ENCODE measurements at places on chromosomes 16 and 17.

DNA sequence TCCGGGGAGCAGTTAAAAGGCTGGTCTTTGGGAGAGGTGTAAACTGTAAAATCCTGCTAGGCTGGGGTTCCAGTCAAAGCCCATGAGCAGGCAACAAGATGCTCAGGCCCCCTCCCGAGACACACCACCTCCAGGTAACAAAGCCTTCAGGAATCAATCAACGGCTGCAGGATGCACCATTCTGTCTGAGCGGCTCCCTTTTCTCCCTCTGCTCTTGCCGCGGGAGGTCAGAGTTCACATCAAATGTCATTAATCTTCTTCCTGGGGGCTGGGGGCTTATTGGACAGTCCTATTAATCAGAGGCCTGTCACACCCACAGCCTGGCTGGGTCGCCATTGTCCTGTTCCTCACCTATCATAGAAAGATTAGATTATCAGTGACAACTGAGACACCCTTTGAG is 11.9 kb upstream of the CCDC182 start:
- no peak for DNase-seq

GRCh38 chr17:44942456-44942855 is 5.1 kb downstream of the KIF18B start:
- no peak for DNase-seq

- DNase-seq, result no peak
Observed at GRCh38 chr17:71232801-71233559, 887.8 kb upstream of the SOX9 start.

- DNase-seq, result peak; percentile 84
Observed at GRCh38 chr17:57986841-57987580, 1.0 kb downstream of the VEZF1 start.

Measured in sigmoid colon (tissue), 7 donors.